Right atrium auricular region (tissue), 2 donors: ENCODE measurements at places on chromosomes 12 and 14. TPM values are rescaled to one million over a fixed set of nuclear protein-coding genes. Genes with fewer than 3 reads are reported as not detected.

Gene LRP1-AS
- total RNA-seq = not detected

Gene TAS2R50
- total RNA-seq = 1.2 TPM

Gene PTGDR
- 0.28 TPM for total RNA-seq

Gene PDE3A
- 80.7 TPM for total RNA-seq

Gene CD4
- total RNA-seq = 7.3 TPM
